CD4-positive, alpha-beta T cell treated with Interleukin-21 for 1 hour (primary cell): ENCODE measurements at places on chromosomes 12 and 14.

GRCh38 chr14:64388533-64389285 is 556 bp downstream of the MTHFD1 start:
- no peak for DNase-seq

DNA sequence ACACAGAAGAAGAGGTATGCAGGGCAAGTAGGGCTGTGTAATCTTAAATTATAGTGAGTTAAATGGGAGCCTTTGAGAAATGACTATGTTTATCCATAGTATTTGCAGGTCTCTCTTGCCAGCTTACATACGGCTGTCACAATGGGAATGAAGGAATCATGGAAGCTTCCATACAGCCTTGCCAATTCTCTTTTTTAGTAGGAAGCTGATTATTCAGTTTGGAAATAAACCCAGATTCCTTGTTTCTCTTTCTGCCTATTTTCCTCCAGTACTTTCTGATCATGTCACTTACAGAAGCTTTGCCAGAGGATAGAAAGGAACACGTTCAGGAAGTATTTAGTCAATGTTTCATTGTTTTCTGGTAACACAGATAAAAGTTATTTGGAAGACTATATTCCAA is 217.4 kb upstream of the DIO2 start:
- no peak for DNase-seq

DNA sequence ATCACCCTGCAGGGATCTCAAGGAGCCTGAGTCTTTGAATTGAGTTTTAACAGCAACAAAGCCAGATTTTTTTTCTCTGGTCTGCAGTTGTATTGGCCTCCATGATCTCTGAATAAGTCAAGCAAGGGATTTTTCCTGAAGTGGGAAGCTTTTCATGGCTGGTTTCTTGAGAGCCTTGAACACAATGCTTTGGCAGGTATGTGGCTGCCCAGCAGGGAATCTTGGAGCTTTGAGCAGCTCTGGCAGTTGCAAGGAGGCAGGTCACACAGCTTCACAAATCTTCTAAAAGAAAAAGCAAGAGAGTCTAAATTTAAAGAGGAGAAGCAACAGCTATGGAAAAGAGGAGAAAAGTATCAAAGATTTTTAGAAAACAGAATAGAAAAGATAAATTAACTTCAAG is 60.1 kb downstream of the RPS29 start:
- DNase-seq, result no peak

DNA sequence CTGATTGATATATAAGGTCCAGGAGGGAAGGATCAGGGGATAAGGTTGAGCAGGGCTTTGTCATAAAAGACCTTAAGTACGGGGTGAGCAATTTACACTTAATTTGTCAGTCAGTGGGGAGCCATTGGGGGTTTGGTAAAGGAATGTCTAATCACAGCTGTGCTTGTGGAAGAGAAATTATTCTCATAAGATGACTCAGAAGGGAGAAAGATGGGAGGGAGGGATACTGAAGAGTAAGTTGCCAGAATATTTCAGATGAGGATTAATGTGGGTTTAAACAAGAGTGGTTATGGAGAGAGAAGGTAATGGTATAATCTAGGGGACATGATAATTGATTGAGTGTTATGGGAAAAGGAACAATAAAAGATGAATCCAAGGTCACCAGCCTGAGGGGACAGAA is 500.1 kb upstream of the CCDC196 start:
- DNase-seq, result no peak

GRCh38 chr14:94405486-94405885 is 17.1 kb upstream of the SERPINA1 start:
- DNase-seq, result no peak

DNA sequence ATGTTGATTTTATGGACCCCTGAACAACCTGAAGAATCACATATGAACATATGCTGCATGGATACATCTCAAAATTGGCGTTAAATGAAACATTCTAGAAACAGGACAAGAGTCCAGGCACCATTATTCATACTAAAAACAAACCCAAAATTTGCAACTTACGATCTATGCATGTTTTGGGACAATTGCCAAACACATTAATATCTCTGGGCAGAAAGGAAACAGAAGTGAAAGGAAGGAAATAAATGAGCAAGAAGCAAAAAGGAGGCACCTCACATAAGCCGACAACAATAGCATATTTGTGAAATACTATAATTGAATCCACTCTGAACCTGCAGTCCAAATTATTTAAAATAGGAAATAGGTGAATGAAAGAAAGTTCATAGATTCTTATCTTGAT is 1505.3 kb downstream of the AACS start:
- DNase-seq, result no peak

DNA sequence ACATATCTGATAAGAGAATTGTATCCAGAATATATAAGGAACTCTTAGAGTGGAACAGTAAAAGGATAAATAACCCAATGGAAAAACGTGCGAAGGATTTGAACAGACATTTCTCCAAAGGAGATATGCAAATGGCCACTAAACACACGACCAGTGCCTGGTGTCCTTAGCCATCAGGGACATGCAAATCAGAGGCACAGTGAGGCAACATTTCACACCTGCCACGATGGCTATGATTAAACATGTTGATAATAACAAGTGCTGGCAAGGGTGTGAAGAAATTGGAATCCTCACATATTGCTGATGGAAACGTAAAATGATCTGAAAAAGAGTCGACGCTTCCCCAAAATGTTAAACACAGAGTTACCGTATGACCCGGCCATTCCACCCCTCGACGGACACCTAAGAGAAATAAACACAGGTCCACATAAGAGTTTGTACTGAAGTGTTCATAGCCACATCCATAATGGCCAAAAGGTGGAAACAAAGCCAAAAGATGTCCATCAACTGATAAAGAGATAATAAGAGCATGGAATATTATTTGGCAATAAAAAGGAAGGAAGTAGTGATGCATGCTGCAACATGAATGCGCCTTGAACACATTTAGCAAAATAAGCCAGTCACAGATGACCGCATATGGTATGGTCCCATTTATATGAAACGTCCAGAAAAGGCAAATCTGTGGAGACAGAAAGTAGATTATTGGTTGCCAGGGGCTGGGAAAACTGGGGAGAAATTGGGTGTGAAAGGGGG is 6.3 kb upstream of the TMEM121 start:
- no peak for DNase-seq

DNA sequence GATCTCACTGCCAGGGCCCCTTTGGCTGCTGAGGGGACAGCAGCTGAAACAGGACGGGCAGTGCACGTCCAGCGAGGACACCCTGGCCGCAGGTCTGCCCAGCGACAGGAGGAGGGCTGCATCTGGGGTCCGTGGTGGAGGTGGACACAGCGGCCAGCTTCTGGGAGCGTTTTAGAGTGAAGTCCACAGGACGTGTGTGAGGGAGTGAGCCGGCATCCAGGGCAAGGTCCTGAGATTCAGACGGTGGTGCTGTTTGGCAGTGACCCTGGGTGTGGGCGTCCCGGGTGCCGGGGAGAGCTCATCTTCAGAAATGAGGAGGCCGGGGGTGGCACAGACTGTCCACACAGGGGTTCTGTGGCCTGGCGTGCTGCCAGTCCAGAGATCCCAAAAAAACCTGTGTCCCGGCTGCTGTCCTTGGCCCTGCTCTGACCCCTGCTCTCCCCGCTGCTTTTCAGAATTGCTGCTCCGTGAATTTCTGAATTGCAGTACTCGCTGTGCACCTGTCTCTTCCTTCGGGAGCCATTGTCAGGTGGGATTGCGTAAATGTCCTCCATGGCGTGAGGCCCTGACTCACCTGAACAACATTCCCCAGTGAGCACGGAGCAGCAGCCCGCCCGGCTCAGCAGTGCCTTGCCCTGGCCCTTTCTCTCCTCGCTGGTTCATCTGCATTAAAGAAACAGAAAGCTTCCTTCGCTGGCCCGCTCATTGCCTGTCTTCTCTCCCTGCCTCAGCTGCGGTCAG is 183.5 kb upstream of the C14orf180 start:
- no peak for DNase-seq

- DNase-seq, result no peak
Observed at GRCh38 chr12:47247418-47247817, 167.7 kb upstream of the AMIGO2 start.

DNA sequence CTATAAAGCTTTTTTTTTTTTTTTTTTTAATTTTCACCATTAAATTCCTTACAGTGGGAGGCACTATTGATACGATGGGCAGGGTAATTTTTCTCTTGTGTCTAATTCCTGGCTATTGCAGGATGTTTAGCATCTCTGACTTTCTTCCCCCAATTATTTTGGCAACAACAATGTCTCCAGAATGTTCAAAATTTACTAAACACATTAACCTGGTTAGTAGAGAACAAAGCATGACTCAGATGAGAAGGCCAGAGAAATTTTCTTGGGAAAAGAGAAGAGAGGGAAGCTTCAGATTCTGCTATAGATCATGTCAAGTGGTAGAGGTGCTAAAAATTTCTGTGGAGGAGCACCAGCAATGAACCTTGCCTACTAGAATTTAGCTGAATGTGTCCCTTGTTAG is 171.5 kb upstream of the PRICKLE1 start:
- no peak for DNase-seq

DNA sequence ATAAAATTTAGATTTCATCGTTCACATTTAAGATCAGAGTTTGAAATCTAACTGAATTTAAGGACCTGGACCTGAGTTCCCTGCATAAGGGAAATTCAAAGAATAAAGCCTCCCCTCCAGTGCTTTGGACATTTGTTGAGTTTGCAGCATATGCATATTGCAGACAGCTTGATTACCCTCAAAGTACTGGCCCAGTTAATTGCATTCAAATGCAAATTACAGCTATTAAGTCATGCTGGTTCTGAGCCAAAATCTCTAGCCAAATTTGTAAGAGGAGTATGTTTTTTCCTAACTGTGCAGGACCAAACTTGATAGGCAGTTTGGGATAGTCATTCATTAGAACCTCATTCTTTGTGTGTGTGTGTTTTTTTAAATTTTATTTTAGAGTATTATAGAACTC is 9.1 kb upstream of the KIF21A start:
- DNase-seq, result no peak

DNA sequence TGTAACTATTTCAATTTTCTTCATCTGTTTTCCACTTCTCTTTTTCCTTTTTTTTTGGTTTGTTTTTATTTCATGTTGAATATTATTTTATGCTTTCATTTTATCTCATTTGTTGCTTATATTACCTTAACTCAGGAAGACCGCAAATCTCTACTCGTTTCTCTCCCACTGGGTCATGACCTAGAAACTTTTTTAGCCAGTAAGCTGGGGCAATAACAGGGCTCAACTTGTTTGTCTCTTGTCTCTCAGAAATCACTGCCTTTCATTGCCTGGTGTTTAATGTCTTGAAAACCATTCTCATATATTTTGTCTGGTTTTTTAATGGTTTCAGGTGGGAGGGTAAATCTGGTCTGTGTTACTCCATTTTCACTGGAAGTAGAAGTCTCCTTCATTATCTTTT is 36.6 kb upstream of the ATP2B1 start:
- no peak for DNase-seq

DNA sequence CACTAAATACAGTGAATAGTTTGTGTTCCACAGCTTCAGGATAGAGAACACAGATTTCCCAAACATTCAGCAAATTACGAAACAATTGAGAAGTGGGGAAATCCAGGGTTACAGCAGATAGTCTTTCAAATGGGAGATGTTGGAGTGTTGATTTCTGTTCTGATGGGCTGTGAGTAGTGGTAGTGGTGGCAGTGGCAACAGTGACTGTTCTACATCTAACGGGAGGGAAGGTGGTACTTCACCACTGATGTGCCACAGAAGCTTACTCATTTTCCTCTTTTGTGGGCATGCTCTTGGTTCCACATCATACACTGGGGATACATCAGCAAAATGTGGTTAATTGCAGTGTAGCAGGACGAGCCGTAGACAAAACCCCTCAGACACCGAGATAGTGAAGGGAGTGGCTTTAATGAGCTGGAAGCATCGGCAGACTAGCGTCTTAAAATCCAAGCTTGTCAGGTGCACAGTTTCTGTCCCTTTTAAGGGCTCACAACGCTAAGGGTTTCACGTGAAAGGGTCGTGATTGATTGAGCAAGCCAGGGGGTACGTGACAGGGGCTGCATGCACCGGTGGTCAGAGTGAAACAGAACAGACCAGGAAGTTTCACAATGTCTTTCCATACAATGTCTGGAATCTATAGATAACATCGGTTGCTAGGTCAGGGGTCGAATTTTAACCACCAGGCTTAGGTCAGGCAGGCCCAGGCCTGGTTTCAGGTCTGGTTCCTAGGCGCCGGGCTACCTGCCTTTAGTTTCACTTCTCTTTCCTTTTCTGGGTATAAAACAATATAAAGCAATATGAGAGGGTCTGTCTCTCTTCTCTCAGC is 330.6 kb upstream of the FBXO33 start:
- peak; percentile 7 for DNase-seq

- DNase-seq, result no peak
Observed at GRCh38 chr12:109540526-109541412, 32.5 kb downstream of the MMAB start.

- no peak for DNase-seq
Observed at GRCh38 chr12:49340971-49341776, 4.2 kb upstream of the C1QL4 start.

- peak; percentile 17 for DNase-seq
Observed at GRCh38 chr12:104643093-104643818, 186.5 kb downstream of the CHST11 start.

- DNase-seq, result no peak
Observed at GRCh38 chr12:22374508-22374907, 40.0 kb upstream of the ST8SIA1 start.

- DNase-seq, result no peak
Observed at GRCh38 chr14:51516706-51517395, 134.9 kb upstream of the FRMD6 start.
